Kidney capillary endothelial cell (primary cell): ENCODE measurements at places on chromosomes 11 and 22.

GRCh38 chr11:68140496-68141245 lies 19.5 kb upstream of the CHKA start:
- no peak for DNase-seq

DNA sequence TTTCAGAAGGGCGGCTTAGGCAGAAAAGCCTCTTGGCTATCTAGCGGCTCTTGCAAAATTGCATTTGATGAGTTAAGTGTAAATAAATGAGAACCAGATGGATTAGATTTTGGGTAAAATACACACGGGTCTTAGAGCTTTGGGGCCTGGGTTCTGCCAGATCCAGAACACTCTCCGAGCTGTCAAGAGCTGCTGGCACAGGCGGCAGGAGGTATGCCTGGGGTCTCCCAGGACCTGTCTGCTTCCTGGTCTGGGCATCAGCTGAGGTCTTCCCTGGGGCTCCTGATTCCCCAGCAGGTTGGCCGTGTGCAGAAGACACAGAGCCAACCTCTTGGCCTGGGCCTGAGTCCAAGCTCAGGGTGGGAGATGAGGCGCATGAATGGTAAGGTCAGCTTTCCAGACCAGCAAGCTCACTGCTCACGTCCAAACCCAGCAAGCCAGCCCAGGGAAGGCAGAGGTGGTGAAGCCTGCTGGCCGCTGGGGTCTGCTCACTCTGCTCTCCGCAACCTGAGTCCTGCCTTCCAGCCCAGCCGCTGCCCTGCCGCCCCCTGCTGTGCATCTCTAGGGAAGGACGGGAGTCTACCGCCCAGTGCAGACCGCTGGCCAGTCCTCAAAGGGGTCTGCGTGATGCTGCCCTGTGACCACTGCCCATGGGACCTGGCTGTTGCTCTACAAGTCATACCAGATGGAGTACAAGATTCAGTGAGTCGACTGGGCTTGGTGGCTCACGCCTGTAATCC lies 44.9 kb downstream of the SCUBE1 start:
- no peak for DNase-seq

DNA sequence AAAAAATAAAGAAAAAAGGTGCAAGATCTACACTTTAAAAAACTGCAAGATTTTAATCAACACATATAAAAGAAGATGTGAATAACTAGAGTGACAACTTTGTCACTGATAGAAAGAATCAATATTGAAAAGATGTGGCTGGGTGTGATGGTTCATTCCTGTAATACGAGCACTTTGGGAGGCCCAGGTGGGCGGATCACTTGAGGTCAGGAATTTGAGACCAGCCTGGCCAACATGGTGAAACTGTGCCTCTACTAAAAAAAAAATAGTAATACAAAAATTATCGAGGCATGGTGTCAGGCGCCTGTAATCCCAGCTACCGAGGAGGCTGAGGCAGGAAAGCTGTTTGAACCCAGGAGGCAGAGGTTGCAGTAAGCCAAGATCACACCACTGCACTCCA lies 21.0 kb upstream of the FBLN1 start:
- DNase-seq, result no peak

DNA sequence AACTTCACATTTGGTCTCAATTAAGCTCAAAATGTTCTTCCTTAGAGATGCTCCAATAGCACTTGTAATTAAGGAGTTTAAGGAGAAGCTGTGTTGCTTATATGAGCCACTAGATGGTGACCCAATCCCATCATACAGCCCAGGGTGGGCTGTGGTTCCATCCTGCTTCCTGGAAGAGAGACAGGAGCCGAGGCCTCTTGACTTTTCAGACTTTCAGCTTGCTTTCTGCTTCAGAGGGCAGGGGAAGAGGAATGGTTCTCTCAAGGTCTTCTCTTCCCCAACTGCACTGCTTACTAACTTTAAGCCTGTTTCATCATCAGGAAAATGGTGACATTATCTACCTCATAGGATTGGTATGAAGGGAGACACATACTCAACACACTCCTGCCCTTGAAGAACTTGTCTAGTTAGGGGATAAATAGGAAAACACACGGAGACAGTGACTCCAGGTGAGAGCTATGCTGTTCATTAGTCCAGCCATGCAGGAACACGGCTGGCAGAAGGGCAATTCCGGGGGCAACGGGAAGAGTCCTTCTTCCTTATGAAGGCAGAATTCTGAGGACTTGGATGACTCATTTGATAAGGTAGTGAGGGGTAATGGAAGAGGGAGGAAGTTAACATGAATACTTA lies 20.1 kb downstream of the TMEM218 start:
- peak; percentile 71 for DNase-seq

- no peak for DNase-seq
Measured at GRCh38 chr11:84256618-84257017, 970.5 kb upstream of the CCDC90B start.

DNA sequence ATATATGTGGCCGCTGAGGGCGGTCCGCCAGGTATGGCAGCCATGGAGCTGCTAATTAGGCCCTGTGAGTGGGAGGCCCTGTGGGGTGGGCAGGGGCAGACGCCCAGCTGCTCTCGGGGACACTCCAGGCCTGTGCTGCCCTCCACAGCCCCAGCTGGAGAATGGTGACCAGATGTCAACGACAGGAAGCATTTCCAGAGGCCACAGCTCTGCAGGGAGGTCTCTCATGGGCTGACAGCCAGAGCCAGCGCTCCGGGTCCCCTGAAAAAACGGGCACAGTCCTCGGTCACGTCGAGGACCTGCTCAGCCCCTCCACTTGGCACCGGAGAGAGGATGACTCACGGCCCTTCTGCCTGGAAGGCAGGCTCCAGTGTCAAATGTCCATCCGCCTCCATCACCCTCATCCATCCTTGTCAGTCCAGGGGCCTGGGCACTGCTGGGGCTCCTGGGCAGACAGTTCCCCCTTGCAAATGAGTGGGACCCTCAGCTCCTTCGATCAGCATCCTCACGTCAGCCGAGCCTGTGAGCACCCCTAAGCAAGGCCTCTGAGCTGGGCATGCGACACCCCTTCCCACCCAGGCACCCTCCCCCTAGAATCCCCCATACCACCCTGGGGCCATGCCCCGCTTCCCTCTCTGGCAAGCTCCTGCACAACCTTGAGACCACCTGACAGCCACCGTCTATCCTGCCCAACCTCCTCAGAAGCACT lies 1.9 kb downstream of the BID start:
- no peak for DNase-seq

DNA sequence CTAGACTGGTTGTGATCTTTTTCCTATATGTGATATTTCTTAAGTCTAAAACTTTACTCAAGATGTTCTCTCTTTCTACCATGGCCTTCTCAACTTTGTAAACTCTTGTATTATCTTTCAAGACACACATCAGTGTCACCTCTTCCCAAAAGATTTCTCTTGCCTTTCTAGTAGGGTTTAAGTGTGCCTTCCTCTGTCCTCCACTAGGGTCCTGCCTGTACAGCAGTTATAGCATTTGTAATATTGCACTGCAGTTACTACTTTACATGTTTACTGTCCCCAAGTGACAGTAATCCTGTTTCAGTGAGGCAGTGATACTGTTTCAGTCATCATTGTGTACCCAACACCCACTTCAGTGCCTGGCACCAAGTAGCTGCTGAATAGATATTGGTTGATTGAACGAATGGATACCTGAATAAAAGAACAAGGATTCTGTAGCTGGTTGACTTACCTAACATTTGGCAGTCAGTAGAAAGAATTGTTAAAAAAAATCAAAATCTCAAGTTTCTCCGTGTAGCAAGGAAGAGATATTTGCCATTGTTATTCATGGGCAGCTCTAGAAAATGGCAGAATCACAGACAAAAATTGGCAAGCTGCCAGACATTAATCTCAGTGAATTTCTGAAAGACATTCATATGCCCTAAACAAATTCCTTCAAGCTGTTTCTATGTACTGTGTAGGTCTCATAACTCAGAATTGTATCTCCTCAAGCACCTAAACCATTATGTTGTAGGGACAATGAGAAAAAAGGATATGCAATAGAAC lies 79.4 kb downstream of the RBMXL2 start:
- DNase-seq, result no peak

- no peak for DNase-seq
Measured at GRCh38 chr11:1665313-1665712, 31.7 kb upstream of the KRTAP5-6 start.

GRCh38 chr11:18749681-18750319 lies 23.8 kb upstream of the IGSF22 start:
- DNase-seq, result peak; percentile 76

- no peak for DNase-seq
Measured at GRCh38 chr11:70527046-70527395, 128.7 kb downstream of the CTTN start.

GRCh38 chr22:48475661-48476345 lies 1351.9 kb downstream of the BRD1 start:
- DNase-seq, result no peak

- DNase-seq, result peak; percentile 65
Measured at GRCh38 chr11:76918941-76919386, 58.2 kb downstream of the ACER3 start.

DNA sequence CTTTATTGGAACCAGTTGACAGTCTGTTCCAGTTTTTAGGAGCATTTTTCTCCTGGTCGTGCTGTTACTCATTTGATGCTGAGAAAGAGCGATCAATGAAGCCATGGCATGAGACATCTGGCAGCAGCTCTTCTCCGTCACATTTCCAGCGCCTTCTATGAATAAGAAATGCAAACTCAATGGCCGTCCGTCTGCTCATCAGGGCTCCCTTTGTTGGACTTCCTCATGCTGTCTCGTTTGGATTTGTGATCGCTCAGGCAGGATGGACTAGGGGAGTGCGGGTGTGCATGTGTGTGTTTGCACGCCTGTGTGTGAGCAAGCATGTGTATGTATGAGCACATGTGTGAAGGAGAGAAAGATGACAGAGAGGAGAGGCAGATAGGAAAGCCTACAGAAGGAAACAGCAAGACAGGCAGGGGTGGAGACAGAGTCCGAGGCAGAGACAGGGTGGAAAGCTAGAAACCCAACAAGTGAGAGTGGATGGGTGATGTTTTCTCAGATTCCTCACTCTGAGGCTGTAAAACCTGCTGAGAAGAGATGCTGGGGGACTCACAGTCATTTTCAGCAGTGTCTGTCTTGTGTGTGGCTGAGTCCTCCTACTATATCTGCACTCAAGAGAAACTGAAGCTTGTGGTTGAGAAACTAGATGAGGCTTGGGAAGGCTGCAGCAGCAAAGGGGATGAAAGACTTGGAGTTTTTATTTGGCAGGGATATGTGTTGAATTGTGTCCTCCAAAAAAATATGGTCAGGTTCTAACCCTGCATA lies 56.0 kb upstream of the CLMP start:
- DNase-seq, result no peak
